Spleen (tissue), 13 donors: ENCODE measurements at places on chromosomes 1 and 21. TPM values are rescaled to one million over a fixed set of nuclear protein-coding genes. Genes with fewer than 3 reads are reported as not detected.
A peak's percentile ranks its signal among the peaks of the same experiment; 100 is the strongest.

RUNX3 gene
- total RNA-seq = 71.1 TPM

HTR6 gene
- total RNA-seq = 0.47 TPM

SPRR5 gene
- total RNA-seq = not detected

PM20D1 gene
- 0.28 TPM for total RNA-seq

DNA sequence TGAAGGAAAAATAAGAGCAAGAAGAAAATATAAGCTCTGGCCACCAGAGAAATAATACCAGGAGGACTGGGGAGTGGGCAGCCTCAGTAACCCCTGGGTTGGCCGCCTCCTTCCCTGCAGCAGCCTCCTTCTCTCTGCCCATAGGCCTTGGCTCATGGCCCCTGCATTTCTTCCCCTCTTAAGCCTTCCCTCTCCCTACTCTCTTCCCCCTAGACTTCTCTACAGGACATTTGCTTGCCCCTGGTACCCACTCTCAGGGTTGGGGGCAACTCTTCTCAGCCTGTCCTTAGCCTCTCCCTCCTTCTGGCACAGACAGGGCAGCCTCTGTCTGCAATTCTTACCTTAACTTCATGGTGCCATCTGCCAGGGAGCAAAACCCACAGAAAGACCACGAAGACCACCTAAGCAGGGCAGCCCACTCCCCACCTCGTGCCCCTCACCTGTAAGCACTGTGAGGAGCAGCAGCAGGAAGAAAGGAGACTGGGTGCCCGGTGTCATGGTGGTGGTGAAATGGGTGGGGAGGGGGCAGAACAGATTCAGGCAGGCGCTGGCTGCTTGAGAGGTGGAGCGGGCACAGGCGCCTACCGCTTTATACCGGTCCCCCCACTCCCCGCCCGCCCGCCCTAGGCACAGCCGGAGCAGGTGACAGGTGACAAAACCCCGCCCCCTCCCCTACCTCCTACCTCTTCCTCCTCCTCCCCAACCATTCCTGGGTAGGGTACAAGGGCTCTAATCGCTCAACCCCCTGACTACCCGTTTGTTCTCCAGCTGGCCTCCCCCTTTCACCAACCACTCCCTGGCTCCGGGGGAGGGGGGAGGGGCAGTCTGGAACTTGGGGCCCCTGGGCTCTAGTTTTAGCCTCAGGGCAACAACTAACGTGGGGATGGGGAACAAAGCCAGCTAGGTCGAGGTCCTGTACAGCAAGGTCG, 15.1 kb downstream of the THBS3 start:
- no peaks in the 10 kb centered on the region for H3K36me3 ChIP-seq
- H3K4me3 ChIP-seq = no peak overlapping the region
- peaks cover 47% of the 10 kb centered on the region for H3K4me1 ChIP-seq
- H3K27me3 ChIP-seq = no peaks in the 10 kb centered on the region
- H3K27ac ChIP-seq = peak overlapping the region; percentile 78

DNA sequence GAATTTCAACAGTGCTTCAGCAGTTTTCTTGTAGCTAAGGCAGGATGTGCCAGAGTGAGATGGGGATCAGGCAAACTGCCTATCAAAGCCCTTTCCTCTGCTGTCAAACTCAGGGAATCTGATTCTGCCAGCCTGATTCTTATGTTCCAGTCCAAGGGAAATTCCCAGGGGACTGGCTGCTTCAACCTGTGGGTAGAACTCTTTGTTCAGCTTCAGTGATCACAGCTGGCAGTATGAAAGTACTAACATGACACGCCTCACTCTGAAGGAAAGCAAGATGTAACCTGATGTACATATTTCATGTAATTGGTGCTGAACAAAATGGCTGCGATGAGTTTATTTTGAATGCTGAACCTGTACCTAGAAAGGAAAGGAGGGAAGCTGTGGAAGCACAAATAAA, 40.1 kb upstream of the SLC5A9 start:
- no peak for DNase-seq
- H3K27ac ChIP-seq = no peak overlapping the region
- no peaks in the 10 kb centered on the region for H3K27me3 ChIP-seq
